Frontal cortex (tissue), 4 donors: ENCODE measurements at places on chromosomes 3 and 15. TPM values are rescaled to one million over a fixed set of nuclear protein-coding genes. Genes with fewer than 3 reads are reported as not detected.

The KLHL40 gene
- total RNA-seq = 0.41 TPM

DNA sequence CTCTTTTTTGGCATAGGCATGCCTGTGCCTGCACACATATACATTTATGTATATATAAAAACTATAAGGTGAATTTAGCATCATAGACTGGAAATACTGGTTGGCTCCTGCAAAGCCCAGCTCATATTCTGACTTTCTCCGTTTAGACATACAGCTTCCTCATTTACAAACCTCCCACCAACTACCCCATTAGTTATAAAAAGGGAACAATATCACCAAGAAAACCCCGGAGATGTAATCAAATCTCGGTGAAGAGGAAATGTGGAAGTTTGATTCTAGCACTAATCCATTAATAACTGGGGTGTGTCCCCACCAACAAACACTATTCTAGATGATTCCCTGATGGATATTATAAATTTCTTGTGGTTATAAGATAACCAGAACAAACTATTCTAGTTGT lies 517.7 kb upstream of the TBL1XR1 start:
- no peak for DNase-seq

DNA sequence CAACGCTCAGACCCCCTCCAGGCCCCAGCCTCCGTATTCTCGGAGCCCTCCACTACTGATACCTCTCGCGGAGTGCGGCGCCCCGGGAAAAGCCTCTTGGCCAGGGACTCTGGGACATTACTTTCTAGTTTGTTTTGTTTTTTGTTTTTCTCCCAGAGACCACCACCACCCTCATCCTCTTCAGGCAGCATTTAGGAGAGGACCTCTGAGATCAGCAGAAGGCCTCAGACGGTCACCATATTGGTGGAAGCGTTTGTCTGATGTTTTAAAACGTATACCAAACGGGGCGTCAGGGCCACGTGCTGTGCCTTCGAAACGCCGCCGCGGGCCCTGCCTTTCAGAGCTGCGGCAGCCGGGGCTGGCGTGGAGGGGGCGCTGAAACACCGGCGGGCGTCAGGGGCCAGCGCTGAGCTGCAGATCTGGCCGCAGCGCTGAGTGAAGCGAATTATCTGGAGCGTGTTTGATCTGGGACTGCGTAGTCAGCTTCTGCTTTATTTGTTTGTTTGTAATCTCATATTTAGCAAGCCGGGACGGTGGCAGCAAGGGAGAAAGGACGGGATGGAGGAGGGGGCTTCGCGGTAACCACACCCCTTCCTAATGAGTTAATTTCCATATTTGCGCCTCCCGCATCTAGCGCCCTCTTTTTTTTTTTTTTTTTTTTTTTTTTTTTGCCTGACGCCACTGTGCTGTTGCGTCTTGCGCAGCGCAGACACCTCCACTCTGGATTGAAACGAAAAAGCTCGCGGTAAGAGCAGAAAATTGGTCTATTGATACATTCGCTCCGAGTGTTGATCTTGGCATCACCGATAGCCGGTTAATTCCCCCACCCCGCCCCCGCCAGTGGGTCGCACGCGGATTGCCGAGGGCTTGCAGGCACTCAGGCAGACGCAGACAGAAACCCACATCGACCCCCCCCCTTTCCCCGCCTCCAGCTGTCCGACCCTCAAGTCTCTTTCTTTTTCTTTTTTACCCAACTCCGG lies 14.9 kb downstream of the SOX2 start:
- DNase-seq = peak; percentile 24

DNA sequence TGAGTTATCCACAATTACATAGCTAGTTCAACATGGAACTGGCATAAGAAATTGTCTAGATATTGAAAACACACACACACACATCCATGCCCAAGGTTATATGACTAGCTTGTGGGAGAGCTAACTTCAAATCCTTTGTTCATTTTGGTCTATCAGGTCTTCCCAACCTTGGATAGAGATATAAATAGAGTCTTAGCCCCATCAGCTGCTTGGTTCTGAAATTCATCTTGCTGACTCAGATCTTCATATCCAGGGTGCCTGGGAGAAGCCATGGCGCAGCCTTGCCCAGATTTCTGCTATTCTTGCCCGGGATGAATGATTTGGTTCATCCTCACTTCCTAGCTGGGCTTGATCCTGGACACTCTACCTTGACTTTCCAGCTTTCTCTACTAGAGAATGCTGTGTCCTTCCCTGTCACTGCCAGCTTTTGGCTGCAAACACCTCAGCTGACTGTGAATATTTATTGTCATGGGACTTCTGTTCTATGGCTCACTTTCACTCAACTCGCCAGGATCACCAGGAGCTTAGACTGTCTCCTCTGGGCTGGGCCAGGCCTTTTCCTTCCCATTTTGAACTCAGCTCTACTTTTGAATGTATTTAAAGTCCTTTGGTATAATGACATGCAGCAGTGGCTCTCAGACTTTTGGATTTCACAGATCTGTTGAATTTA lies 324.4 kb downstream of the AGBL1 start:
- DNase-seq = no peak

GRCh38 chr3:122003112-122003511 lies 18.9 kb downstream of the ILDR1 start:
- DNase-seq = no peak

DNA sequence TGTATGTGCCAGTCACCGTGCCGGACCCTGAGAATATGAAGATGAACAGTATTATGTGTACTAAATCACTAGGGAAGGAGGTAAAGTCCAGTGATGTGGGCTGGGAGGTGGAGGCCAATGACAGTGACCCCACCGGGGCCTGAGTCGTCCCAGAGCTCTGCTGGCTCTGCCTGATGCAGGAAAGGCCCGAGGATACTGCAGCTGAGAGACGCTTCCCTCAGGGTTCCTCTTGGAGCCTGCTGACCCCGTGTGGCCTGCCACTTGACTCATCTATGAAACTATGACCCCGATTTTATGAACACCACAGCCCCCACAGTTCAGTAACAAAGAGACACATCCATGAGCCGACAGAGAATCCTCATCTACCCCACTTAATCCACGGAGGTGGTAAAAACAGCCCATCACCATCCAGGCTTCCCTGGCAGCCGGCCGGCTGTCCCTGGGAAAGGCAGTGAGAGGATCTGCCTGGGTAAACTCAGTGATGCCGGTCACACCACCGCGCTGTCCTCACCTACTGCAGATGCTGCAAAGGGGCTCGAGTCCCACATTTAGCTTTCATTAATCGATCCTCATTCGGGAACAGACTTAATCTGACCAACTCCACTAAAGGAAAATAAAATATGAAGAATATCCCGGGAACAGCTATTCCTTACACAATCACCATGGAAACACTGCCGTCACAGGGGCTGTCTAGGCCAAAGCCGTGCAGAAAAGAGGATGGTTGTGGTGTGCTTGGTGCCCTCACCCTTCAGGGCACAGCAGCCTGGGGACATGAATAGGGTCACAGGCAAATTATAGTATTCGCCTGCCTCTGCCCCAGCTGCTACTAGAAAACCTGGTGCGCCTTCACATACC lies 82.9 kb downstream of the ARRDC4 start:
- no peak for DNase-seq

DNA sequence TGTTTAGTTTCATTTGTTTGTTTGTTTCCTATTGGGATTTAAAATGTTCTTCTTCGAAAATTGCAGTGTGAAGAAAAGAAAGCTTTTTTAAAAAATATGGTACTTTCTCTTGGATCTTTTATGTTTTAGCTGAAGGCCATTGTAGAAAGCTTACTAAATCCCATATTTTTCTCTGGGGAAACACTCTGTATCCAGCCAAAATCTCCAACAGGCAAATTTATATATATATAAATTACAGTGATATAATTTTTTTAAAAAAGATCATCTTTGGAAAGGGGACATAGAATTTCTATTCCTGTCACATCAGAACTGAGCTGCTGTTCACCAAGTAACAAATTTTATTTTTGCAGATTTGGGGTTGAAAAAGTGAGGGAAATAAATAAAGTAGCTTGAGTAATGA lies 19.6 kb upstream of the EPHA3 start:
- no peak for DNase-seq

- no peak for DNase-seq
These were observed 7.2 kb upstream of the SOX2 start for GRCh38 chr3:181704421-181705085.
